Esophagus squamous epithelium (tissue), 5 donors: ENCODE measurements at places on chromosomes 4 and X. TPM values are rescaled to one million over a fixed set of nuclear protein-coding genes. Genes with fewer than 3 reads are reported as not detected.

DNA sequence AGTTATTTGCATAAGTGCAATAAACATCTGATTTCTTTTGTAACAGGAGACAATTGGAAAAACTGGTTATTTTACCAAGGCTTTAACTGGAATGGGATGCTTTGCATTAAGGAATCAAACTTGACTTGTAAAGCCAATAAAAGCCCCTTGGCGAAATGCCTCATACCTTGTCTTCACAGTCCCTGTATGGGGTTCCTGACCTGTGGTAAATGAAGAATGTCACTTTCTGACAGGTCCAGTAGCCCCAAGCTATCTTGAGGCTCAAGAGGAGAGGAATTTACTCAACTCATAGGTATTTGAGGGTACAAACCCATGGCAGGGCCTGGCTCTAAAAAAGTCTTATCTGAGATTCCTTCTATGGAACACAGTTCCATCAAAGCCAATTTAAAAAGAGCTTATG lies 78.0 kb downstream of the ACOX3 start:
- no peak for DNase-seq

DNA sequence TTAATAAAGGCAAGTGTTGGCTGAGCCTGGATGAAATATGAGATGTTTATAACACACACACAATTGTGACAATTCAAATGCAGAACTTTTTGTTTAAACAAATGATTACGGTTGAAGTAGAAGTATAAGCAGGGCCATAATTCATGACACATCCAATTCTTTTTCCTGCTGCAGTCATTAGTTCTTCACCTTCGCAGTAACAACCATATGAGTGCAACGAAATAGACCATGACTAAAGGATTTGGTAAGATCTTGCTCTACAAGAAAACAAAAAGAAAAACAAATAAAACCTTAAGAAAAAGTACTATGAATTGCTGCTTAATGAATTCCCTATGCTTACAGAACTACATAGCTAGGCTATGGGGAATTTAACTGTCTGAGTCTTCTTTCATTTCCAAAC lies 13.9 kb upstream of the BMPR1B start:
- no peak for DNase-seq

- DNase-seq = no peak
Measured at GRCh38 chr4:31236020-31236638, 516.0 kb downstream of the PCDH7 start.

GRCh38 chr4:4247696-4248028 lies 361 bp downstream of the TMEM128 start:
- no peak for DNase-seq

DNA sequence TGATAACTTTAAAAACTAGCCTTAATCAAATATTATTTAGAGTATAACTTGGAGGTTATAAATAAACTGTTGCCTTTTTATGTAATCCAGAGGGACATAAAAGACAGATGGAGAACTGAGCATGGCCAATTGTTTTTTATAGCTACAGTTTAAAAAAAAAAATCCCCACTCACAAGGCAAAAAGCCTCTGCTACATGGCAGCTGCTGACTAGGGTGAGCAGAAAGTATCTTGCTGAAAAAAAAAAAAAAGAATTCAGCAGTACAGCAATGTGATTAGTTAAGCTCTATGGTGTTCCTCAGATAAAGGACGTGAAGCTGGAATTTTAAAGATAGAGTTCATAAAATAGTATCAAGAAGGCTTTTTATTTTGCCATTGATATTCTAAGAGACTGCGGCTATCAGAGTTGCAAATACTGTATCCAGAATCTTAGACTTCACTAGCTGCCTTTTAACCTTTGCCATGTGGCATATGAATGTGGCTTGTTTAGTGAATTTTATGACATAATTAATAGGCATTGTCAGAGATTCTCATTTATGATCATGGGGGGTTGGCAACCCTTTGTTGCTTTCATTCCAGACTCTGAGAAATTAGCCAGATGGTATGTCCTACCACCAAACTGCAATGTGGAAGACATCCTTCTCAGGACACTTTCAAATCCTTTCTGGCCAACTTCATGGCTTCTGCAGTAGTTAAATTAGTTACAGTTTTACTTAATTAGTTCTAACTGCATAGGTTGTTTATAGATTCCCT lies 498.0 kb downstream of the STPG2 start:
- no peak for DNase-seq

DNA sequence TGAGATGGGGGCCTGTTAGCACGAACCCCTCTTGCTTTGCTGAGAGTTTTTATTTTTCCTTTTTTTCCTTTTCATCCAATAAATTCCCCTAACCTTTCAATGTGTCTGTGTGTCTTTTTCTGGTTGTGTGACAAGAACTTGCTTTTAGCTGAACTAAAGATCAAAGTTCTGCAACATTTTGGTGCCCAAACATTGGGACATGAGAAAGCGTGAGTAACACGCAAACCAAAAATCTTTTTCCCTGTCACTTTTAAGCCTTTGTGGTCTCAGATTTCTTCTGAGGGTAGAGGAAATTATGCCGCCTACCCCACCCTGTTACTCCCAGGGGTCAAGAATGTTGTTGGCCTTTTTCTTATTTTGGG lies 141.8 kb upstream of the CPXCR1 start:
- no peak for DNase-seq

DNA sequence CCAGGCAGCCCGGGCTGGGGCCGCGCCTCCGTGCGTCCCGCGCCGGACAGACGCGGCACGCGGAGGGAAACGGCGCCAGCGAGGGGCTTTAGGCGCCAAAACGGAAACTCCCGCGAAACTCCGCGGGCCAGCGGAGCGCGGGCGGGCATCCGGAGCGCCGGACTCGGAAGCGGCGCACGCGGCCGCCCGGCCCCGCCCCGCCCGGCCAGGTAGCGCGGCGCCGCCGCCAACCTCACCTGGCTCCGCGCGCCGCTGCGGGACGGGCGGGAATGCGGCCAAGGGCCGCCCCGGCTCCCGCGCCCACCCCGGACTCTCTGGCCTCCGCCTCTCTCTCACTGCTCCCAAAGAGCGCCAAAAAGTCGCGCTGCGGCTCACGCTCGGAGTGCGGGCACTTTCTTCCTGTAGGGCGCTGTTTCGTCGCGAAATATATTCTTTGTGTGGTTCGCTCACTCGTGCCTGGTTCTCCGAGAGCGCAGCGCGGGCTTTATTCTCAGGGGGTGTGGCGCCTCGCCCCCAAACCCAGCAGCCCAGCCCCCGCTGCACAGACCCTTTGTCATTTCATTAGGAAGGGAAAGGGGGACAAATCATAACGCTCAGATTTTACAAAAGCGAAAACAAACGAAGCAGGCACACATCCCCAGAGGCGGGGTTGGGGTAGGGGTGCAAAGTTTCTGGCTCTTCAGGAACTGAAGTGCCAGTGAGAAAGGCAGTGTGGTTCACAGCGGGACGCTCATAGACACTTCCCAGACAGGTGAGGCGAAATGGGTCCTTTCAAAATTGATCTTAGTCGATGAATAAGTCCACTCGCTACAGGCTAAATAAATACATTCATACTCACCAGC lies 961 bp upstream of the MBNL3 start:
- no peak for DNase-seq

DNA sequence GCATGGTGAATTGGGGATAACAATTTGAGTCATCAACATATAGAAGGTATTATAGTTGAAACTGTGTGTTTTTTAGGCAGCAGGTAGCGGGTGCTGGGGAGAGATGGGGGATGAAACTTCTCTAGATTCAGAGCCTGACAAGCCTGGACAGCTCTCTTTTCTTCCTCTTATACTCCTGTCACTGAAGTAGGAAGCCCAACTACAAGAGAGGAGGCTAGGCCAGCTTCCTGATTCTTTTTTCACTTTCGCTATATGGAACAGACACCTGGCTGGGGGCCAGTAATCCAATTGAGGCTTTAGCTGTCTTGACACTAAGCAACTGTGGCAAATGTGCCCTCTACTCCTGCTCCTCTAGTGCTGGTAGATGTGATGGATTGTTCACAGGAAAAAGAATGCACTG lies 69.2 kb downstream of the PHKA1 start:
- DNase-seq = no peak

DNA sequence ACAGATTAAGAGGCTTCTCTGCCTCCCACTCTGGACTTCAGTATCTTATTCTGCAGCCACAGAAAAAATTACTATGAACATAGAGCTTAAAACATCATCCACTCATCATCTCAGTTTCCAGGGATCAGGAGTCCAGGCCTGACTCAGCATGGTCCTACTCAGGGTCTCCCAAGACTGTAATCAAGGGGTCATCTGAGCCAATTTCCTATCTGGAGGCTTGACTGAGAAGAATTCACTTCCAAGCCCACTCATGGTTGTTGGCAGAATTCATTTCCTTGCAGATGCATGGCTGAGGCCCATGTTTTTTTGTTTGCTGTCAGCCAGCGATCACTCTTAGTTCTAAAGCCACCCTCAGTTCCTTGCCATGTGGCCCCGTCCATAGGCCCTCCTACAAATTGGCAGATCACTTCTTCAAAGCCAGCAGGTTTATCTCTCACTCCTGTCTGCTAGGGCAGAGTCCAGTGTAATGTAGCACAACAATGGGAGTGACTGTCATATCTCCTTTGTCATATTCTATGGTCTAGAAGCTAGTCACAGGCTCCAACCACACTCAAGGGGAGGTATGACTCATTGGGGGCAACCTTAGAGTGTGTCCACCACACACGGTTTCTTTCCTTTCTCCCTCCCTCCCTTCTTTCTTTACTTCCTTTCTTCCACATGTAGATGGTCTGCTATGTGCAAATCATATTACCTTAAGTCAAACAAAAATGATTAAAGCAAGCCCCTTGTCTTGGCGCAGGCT lies 251.6 kb downstream of the QDPR start:
- no peak for DNase-seq

- DNase-seq = peak; percentile 34
Measured at GRCh38 chr4:15655223-15656037, at the start of gene FBXL5. Gene FBXL5, minus strand, starts transcription at chr4:15655357. Its CDS starts 70 bp downstream, at chr4:15655287.

DNA sequence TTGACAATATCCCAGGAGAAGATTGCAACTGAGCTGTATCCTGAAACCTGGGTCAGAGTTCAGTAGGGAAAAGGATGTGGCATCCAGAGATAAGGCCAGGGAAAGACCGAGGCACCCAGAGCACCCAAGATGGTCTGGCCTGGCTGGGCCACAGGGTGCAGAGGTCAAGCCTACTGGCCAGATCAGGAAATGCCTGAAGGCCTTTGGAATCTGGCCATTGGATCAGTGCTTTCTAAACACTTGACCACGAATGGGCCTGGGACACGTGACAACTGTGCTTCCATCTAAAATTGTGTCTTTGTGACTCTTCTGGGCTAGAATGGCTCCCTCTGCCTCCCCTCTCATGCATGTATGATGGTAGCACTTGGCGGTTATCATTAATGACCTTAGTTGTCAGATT lies 316.9 kb downstream of the EVC2 start:
- no peak for DNase-seq

- peak; percentile 8 for DNase-seq
Measured at GRCh38 chr4:102500696-102501446, at the start of gene NFKB1. Gene NFKB1, plus strand, starts transcription at chr4:102501359. Its CDS starts 24,160 bp downstream, at chr4:102525519.

DNA sequence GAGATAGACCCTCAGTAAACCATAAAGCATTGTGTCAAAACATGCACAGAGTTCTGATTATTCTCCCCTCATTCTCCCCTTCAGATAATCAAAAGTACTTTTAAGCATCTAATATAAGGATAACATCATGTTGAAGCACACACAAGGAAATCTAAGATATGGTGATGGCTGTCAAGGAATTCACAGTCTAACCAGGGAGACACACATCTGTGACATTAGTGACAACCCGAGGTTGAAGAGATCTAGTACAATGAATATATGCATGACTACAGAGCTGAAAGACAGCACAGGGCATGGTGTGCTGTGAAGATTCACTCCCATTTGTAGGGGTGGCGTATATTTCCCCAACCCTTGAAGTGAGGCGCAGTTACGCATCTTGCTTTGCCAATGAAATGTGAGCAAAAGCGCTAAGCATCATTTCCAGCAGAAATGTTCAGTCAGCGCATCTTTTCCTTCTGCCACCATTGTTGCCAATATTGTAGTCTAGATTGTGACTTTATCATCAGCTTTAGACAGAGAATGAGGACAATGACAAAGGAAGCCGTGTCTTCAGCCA lies 122.0 kb downstream of the NSUN7 start:
- no peak for DNase-seq

GRCh38 chr4:25843340-25844097 lies 19.3 kb downstream of the SEL1L3 start:
- DNase-seq = no peak

GRCh38 chr4:122583906-122584305 lies 37.0 kb downstream of the IL21 start:
- DNase-seq = no peak

DNA sequence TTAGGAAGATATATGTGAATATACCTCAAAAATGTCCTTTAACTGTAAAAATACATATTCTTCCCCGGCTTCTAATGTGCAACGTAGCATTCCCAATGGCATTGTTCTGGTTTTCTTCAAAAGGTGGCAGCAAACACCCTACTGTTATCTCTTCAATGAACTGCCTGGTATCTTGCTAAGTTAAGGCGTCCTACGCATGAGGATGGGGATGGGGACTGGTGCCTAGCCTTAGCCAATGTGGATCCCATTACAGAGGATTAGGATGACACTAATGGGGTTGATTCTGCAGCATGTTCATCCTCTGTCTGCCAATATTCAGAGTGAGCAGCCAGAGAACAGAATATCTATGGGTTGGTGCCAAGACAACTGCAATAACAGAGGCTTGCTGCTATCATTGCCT lies 334.9 kb upstream of the ADGRL3 start:
- no peak for DNase-seq

DNA sequence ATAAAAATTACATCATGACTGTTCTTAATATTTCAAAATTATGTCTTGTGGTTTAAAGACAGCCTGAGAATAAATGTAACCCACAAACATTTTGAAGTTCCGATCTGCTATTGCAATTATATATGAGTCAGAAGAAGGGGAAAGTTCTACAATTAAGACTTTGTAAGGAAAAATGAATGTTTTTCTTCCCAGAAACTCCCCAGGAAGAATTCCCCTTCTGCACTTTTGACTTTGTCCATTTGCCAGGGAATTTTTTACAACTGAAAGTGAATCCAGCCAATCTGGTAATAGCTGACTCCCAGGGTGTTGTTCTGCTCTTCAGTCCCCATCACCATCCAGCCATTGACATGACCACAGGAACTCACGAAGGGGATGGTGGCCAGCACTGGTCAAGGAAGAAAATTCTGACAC lies 61.6 kb upstream of the NOCT start:
- no peak for DNase-seq

GPR119 gene
- total RNA-seq = not detected

TMEM31 gene
- total RNA-seq = not detected

SMAD1 gene
- total RNA-seq = 28.4 TPM

HSD17B11 gene
- 19.9 TPM for total RNA-seq

BCORL1 gene
- 1.7 TPM for total RNA-seq

BEND2 gene
- total RNA-seq = not detected

AMBN gene
- not detected for total RNA-seq

GPR34 gene
- 0.48 TPM for total RNA-seq

LANCL3 gene
- 3.4 TPM for total RNA-seq
